Activated CD8-positive, alpha-beta memory T cell treated with anti-CD3 and anti-CD28 coated beads for 48 hours (primary cell): ENCODE measurements at places on chromosomes 3 and 15.

DNA sequence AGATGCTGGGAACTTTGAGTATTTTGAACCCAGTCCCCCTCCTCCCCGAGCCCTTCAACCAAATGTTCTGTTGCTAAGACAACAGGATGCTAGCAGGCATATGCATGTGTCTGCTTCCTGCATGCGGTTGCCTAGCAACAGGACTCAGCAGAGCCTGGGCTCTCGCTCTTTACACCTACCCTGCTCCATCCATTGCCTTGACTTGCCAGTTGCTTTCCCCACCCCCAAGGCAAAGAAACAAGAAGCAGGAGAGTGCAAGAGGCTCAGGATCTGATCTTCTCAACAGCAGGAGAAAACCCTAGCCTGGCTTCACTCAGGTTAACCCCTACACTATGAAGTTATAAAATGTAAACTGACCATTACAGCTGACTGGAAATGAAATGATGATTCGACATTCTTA is 393.0 kb downstream of the IGSF11 start:
- no peak for DNase-seq

DNA sequence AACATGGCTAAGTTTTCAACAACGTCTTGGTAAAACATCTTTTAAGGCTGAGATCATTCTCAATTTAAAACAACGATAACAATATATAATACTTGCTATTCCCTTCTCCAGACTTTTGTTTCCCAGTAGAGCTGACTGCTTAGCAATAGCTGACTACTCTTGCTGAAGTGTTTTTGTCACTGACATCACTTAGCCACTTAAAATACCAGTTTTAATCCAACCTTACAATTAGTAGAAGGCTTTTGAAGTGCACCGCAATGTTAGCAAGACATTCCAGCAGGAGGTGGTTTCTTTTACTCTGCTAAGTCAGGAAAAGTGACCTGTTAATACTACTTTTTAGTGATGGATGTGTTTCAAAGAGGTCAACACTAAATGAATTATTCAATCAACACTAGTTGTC is 28.7 kb upstream of the GBE1 start:
- no peak for DNase-seq

DNA sequence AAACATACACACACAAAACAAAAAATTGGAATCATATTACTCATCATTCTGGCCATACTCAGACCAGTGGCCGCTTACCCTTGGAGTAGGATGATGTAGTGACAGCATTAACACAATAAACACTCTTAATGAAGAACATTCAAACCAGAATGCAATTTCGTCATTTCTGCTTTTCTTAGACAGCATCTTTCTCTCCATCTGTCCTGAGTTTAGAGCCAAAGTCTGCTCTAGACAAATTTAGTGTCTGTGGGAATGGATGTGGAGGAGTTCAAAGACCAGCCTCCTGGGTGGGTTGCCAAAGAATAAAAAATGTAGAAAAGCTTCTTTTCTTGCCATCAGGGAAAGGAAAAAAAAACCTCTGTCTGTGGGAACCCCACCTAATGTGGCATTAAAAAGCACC is 212.4 kb upstream of the POU1F1 start:
- DNase-seq, result no peak

DNA sequence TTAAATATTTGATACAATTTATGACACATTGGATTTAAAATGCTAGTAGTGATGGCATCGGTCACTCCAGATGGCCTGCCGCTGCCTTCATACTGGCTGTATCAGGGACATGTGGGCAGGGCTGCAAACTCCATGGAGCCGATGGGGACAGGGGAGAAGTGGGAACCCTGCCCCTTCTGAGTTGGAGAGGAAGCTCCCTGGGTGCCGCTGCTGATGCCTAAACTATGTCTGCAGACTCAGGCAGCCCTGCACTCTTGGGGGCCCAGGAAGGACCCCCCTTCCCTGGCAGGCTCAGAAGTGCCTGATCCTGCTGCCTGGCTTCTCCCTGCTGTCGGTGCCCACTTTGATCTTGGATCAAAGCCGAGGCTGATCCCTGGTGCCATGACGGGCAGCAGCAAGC is 1522.1 kb downstream of the OTOL1 start:
- no peak for DNase-seq

DNA sequence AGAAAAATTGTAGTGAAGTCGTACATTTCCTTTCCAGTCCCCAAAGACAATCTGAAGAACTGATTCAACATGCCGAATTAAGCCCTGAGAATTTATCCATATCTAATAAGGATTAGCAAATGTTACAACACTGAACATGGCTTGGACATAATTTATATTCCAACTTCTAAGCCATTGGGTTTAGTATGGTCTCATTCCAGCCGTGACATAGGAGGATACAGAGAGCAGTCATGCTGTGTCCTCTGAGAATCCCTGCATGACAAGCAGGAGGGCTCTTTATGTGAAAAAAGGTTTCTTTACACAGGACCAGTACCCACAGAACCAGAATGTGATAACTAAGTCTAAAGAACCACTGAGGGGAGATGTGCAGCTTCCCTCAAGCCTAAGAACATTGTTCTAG is 231.9 kb upstream of the WNT5A start:
- no peak for DNase-seq

DNA sequence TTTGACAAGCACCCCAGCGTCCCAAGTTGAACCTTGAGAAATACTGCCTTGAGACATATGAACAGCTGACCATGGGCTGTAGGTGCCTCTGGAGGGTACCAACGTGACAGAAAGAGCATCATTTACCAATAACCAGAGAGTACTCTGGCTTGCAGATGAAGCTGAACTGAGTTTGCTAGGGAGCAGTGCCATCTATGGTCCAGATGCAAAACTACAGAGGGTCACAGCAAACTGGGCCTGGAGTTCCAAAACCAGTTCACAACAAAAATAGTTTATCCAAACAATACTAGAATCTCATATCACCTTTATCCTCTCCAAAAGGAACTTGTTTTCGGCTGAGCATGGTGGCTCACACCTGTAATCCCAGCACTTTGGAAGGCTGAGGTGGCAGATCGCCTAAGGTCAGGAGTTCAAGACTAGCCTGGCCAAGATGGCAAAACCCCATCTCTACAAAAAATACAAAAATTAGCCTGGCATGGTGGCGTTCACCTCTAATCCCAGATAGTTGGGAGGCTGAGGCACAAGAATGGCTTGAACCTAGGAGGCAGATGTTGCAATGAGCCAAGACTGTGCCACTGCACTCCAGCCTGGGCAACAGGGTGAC is 69.3 kb downstream of the CHAC1 start:
- no peak for DNase-seq

GRCh38 chr3:44125246-44125645 is 116.4 kb upstream of the TOPAZ1 start:
- no peak for DNase-seq

GRCh38 chr15:56817321-56818080 is 84.2 kb upstream of the ZNF280D start:
- no peak for DNase-seq

DNA sequence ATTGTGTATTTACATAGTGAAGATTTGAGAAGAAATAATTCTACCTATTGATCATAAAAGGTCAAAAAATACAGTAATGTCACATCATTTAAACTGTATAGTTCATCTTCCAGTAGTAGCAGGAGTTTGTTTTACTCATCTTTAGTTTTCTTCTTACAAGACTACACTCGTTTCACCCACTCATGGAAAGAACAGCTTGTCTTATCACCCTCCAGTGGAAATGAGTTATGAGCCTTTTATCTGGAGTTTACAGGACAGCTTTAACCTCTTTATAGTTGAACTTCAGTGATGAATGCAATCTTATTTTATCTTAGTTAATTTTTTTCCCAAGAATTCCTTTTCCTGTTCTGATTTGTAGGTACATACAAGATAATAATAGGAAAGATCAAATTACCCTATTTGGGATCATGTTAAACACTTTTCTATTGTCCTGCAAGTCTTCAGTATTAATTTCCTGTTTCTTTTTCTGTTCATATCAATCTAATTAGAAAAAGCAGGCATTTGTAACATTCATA is 36.8 kb downstream of the RBMS3 start:
- no peak for DNase-seq

DNA sequence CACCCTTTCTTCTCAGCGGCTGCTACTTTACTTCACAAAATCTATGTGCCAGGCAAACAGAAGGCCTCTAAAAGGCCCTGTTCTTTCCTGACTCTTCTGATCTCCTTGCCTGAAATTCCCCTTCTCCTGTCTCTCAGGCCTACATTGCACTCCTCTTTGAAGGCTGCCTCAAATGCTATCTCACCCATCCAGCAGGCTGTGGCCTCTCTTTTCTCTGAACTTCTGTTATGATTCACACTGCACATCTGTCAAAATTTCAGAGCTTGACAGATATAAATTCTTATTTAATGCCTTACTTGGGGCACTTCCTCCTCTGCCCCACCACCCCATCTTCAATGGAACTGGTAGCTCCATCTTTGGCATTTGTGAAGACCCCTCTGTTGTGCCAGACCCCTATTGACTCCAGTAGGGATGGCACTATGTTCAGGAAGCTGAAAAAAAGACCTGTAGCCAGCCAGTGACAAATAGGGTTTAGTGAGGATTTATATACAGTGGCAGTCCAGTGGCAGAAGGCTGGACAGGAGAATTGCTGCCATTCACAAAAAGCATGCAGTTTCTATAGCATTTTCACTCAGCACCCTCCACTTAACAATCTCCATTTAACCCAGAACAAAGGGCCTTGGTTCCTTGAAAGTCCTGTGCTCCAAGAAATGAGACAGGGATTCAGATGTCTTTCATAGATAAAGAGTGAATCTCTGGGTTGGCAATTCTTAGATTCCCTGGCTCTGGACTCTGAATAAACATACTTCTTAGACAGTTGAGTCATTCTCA is 415.8 kb upstream of the GRM7 start:
- no peak for DNase-seq

DNA sequence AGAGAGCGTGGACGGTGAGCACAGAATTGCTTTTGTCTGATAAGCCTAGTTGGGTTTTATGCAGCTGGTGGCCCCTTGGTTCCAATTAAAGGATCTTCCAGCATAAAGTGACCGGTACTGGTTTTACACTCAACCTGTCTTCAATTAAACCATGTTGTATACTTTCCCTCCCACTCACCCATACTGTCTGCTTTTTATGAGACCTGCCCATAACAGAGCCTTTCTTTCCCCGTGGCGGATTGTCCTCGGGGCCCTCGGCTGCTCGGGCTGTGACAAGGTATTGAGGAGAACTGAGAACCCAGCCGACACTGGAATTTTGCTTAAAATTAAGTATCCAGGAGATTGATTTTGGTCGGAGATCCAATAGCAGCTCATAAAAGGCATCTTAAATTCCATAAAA is 98.4 kb downstream of the TMEM266 start:
- DNase-seq, result no peak

GRCh38 chr3:61839256-61839655 is 277.9 kb downstream of the PTPRG start:
- DNase-seq, result no peak

GRCh38 chr3:7144697-7145308 is 283.9 kb downstream of the GRM7 start:
- DNase-seq, result no peak

DNA sequence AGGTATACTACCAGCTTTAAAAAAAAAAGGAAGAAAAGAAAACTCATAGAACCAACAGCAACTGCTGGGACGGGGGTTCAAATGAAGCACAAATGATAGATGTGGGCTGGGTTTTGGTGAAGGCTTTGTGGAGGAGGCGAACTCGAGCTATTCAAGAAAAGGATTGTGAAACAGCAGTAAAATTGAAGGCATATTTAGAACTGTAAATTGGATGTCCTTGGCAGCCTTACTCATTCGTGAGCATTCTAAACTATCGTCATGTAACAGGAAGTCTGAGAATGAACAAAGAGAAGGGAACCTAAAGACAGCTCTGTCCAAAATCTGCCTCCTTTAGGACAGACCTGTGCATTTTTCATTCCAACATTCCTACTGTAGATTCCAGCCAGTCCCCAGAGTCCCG is 97.8 kb downstream of the LARS2 start:
- DNase-seq, result no peak

GRCh38 chr3:41679374-41679773 is 282.5 kb downstream of the ULK4 start:
- no peak for DNase-seq

DNA sequence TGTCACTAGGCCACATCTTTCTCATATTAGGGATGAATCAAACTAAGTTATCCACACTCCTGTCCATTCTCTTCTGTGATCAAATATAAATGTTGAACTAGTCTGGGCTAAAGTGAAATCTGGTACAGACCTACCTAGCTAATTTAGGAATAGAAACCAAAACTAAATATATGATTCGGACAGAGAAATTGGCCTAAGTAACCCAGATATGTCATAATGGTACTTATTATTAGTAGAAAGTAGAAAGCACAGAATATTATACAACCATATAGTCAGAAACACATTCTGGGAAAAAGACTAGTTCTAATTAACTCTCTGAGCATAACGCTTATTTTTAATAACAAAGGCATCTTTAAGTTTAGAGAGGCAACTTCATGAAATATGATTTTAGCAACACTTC is 389.0 kb downstream of the LSAMP start:
- DNase-seq, result no peak

DNA sequence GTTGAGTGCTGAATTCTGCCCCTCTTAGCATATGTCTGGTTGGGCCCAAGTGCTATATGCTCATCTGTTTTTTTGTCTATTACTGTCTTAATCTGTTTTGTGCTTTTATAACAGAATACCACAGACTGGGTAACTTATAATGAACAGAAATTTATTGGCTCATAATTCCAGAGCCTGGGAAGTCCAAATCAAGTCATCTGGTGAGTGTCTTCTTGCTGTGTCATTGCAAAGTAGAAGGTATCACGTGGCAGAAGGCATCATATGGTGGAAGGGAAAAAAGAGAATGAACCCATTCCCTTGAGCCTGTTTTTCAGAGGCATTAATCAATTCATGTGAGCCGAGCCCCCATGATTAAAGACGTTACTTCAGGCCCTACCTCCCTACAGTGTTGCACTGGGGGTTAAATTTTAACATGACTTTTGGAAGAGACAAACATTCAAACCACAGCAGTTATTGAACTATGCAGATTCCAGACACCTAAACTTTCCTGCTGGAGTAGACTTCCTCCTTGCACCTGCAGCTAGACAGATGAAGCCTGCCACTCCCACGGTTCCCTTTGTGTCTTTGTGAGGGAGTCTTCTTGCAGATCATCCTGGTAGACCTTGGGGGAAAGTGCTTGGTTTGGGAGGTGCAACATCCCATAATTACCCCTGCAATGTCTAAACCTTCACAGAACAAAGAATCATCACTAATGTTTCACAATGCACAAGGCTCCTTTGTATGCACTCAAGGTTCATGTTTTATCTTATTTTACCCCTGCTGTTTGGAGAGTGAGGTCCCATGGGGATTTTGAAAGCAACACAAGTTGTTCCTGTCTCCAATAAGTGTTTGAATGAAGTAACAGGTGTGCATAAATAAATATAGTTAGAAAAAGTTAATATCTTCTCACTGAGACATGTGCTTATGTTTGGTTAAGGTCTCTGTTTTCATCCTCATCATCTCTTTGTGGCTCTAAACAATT is 64.7 kb upstream of the XCR1 start:
- DNase-seq, result no peak

DNA sequence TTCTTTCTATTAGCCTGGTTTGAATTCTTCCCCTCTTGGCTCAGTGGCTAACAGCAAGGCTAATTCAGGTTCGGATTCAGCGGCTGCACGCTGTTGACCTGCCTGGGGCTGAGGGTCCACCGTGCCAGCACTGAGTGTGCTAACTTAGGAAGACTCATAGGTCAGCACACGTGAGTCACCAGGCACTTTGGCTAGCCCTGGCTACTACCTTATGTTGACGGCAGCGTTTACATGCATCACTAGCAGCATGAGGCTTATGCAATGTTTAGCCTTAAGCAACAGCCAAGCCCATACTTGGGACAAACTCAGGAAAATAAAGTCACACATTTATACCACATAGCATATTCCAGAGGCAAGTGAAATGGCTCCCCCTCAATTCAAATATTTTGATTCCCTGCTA is 137.7 kb downstream of the RAB11A start:
- DNase-seq, result no peak

- no peak for DNase-seq
Observed at GRCh38 chr15:85769182-85769900, 25.4 kb downstream of the KLHL25 start.
